Stimulated activated CD4-positive, alpha-beta T cell treated with anti-CD3 and anti-CD28 coated beads, Interleukin-2, amount 100 ng/mL, for 48 hours (primary cell): ENCODE measurements at places on chromosomes 6 and 20.

GRCh38 chr20:55947701-55948100, 57.6 kb downstream of the CBLN4 start:
- DNase-seq: no peak

DNA sequence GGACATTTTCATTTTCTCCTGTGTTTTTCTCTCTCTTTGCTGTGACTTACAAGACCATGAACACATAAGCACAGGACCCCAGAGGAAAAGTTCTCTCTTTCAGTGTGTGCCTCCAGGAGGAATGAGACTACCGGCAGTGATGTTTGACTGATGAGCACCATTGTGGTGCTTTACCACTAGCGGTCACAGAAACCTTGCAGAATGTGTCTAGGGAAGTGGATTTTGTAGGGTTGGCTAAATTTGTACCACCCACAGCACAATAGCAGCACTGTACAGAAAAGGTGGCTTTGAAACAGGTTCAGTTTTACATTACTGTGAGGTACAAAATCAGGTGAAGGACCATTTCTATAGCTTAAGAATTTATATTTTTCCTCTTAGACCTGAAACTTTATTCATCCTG, 301.9 kb upstream of the SUPT3H start:
- DNase-seq: no peak

GRCh38 chr20:52311209-52311794, 119.7 kb upstream of the ZFP64 start:
- DNase-seq: no peak

DNA sequence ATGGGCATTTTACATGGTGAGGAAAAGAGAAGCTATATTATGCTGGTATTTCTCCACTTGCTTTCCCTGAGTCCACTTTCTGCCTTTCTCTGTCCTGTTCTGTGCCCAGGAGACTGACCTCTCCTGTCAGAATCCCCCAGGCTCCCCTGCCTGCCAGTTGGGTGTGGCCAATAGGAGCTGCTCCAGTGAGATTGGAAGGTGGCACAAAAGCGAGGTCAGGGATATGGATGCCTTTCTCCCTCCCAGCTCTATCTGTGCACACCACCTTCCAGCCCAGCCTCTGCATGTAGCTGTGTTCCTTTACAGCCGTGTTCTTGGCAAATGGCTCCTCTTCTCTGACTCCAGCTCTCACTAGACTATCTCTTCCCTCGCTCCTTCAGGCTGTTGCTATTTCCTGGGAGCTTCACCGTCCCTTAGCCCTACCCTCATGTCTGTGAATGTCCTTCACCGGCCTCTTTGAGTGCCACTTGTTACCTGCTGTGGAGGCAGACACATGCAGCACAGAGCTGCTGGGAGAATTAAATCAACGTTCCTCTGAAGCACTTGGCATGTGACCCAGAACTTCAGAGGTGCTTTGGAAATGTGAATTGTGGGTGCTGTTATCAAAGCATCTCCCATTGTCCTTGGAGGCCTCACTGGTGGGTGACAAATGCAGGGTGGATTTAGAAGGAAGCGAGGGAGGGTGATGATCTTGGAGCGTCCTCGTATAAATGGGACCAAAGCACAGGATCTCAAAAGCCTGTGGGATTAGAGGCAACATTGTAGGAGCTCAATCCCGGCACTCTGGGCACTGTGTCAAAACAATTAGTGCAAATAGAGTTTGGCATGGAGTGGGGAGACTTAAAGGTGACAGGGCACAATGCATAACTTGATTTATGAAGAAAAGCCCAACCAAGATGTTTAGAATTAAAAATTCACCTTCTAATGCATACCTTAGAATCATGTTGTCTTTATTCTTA, 28.9 kb upstream of the RALGAPA2 start:
- DNase-seq: no peak

DNA sequence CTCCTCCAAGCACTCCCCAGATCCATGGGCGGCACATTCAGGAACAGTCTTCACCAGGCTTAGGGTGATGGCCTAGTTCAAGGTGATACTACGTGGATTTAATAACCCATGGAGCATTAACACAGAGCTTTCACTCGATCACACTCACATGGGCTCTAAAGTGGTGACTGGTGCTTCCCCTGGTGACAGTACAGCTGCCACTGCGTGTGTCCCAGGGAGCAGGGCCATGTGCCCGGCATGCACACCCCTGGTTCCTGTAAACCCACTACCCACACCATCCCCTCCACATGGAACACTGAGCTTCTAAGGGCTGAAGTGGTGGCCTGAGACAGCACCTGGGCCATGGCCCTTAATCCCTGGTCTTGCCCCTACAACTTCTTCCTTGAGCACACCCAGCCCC, 27.8 kb upstream of the APMAP start:
- DNase-seq: no peak

GRCh38 chr6:75711173-75711572, 37.9 kb upstream of the MYO6 start:
- no peak for DNase-seq

- DNase-seq: no peak
Observed at GRCh38 chr6:2229039-2229438, 16.4 kb downstream of the GMDS start.

- no peak for DNase-seq
Observed at GRCh38 chr6:167214206-167214605, 56.4 kb upstream of the GPR31 start.

DNA sequence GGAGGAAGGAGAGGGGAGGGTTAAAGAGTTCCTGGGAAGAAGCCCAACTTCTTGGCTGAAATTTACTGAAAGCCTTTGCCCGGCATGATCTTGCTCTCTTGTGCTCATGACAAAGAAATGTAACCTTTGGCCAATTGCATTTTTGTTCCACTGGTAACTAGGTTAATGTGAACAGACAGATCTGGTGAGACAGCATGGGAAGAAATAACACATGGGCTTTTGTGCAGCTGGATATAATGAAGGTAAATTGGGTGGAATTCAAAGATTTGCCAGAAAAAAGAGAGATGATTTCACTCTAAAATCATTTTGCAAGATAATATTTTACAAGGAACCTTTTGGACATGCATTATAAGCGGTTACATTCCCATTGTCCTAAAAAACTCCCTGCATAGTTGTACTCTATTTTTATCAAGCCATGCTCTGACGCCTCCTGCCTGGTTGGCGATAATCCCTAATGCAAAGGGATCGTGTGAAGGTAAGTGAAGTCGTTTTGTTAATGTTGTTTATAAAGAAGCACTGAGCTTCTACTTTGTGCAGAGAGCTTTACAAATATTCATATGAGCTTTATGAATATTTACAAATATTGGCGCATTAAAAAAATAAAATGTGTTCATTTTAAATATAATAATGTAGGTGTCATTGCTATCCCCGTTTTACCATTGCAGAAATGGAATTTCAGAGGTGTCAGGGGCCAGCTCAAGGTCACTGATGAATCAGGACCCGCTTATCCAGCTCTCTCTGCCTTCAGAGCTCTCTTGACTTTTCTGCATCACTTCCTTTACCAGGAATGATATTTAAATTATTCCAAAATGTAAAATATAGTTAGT, 161.3 kb upstream of the AGPAT4 start:
- DNase-seq: no peak

- DNase-seq: no peak
Observed at GRCh38 chr20:56722042-56722441, 92.9 kb downstream of the TFAP2C start.

GRCh38 chr6:34718976-34719375, 22.4 kb upstream of the ILRUN start:
- DNase-seq: no peak

DNA sequence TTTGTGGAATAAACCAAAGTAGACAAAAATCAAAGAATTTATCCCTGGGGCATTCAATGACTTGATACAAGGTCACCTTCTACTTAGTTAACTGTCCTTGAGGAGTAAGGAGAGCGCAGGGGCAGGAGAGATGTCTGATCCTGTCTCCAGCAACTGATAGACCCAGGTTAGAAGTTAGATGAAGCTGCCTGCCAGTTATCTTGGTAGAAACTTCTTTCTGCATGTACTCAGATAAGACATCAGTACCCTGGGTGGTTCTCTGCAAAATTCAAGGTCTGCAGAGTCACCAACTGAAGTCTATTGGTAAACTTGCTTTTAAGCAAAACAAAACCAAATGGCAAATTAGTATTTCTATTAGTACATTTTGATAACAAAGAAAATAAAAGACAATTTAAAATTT, 2.7 kb downstream of the SGK1 start:
- DNase-seq: no peak

- DNase-seq: no peak
Observed at GRCh38 chr20:25408890-25409289, 1.4 kb downstream of the GINS1 start.

DNA sequence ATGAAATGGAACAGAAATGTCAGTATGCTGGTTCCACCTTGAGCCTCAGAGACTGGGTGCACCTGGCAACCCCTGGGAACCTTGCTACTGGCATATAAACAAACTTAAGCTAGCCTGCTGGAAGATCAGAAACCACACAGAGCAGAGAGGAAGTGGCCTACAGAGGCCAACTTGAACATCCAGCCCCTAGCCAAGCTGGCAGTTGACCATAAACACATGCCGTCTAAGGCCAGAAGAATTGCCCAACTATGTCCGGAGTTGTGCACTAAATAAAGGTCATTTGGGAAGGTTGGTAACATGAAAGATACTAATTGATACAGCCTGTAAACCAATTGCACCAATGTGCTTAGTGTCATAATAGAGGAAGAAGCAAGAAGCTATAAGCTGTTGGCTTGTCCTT, 266.6 kb upstream of the BTBD3 start:
- no peak for DNase-seq

DNA sequence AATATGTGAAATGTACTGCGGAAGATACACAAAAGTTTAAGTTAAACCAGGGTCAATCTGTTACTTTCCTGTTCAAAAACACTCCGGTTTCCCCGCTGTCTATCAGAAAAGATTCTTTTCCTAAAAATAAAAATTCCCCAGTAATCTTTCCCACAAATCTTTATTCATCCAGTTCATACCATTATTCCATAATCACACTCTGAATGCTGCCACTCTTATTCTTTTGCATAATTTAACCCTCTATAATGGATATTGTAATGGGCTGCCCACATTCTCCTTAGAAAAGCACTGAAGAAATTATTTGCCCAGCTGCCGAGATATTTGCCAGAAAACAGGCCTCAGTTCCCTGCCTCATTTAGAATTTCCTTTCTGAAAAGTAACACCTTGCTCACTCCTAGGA, 68.6 kb downstream of the EPHA7 start:
- DNase-seq: no peak

DNA sequence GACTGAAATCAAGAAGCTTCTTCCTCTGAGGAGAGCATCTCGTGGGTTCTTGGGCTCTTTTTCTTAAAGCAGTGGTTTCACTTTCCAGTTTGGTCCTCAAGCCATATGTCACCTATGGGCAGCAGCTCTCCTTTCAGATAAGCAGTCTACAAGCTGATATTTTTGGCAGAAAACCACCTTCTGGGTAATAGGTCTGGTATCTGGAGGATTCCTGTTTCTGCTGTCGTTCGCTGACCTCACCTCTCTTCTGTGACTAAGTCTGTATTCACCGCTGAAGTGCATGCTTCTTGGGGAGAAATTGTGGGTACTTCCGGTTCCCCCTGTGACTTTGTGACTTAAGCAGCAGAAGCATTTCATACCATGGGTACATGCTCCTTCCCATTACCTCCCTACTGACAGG, 193.6 kb downstream of the EDN1 start:
- DNase-seq: no peak

GRCh38 chr6:137808191-137808590, 58.9 kb upstream of the TNFAIP3 start:
- DNase-seq: no peak

DNA sequence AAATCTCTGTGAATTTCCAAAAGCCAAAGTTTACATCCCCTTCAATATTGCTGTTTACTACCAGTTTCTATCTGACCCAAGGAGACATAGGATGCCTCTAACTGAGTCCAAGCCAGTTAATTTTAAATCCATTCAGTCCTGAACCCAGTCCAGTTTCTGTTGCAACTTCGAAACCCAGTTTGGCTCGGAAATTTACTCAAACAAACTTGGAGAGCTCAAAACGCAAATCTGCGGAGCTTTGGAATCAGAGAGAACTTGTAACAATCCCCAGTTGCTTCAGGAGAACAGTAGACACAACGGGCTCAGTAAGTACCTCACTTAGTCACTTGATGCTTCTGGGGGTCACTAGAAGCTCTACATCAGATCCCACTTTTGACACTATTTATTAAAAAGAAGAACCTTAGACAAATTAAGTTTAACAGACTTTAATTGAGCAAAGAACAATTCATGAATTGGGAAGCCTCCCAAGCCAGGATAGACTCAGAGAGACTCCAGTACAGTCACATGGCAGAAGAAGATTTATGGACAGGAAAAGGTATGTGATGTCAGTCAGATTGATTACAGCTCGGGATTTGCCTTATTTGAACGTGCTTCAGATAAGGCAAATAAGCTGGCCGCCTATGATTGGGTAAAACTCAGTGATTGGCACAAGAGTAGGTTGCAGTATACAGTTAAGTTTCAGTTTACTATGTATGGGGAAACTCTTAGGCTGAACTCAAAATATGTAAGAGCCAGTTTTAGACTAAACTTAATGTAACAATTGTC, 118.0 kb downstream of the RFPL4B start:
- no peak for DNase-seq

- DNase-seq: no peak
Observed at GRCh38 chr6:130164251-130164650, 58.5 kb downstream of the SAMD3 start.

DNA sequence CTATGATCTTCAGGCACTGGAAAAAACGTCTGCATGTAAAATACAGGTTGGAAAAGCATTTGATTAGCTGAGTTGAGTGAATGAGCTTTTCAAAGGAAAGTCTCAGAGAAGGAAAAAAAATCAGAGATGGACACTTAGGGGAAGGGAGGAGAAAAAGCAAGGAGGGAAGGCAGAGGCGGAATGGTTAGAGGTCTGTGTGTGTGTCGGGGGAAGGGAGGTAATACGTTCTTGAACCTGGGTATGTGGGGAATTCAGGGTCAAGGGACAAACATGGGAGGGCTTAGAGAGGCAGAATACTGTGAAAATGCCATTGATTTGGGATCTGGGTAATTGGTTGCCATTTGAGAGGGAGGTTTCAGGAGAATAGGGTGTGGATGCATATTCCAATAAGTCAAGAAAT, 5.1 kb downstream of the PRRT1 start:
- no peak for DNase-seq

DNA sequence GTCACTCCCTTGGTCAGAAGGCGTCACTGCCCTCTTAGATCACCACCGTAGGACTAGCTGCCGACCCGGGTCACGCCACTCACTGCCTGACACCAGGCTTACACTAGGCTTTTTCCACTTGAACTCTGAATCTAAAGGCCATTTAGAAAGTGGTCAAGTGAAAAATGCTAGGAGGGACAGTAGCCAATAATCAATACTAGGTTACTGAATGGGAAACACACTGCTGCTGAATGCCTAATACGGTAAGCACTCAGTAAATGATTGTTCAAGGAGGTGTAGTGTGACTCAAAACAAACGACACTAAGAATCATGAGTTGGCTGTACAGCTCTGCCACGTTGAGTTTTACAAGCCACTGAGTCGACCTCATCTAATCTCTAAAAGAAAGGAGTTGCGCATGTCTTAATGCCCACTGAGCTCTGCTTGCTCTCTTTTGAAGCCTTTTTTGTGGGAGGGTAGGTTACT, 760 bp upstream of the IBTK start:
- no peak for DNase-seq

- DNase-seq: no peak
Observed at GRCh38 chr6:166435574-166435973, 52.8 kb upstream of the MPC1 start.

GRCh38 chr20:24584538-24585356, 115.3 kb downstream of the SYNDIG1 start:
- no peak for DNase-seq
